ENCODE measurements at places on chromosomes 2 and 18.

DNA sequence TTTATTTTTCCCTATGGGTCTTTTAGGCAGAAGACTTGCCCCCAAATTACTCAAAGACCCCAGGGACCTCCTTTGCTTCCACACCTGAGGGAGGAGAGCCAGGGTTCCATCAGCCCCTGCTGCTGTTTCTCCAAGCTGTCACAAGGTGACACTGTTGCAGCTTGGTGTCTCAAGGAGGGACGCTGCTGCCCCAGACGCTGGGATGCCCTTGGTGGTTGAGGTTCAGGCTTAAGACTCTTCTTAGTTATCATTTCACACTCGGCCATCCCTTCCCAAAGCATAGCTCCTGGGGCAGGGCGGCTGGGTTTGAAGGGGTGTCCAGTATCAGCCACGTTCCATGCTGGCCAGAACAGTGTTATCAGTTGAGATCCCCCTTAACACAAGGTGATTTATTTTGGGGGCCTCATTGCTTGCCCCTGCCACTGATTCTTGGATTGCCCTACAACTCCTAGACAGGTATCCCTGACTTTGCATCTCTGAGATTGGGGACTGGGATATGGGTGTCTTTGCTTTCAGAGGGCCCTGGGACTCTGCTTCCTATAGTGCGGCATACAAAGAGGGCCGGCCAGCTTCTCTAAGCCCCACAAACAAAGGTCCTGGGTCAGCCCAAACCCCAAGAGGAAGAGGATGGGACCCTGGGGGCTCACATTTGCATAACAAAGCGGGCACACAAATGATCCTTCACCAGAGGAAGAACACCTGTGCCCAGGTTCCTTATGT is 22.7 kb downstream of the GPR55 start:
- DNase-seq: peak; percentile 71

- no peak for DNase-seq
Observed at GRCh38 chr18:7876354-7877104, 309.4 kb downstream of the PTPRM start.

- no peak for DNase-seq
Observed at GRCh38 chr2:64447317-64448040, 6.5 kb upstream of the LGALSL start.

DNA sequence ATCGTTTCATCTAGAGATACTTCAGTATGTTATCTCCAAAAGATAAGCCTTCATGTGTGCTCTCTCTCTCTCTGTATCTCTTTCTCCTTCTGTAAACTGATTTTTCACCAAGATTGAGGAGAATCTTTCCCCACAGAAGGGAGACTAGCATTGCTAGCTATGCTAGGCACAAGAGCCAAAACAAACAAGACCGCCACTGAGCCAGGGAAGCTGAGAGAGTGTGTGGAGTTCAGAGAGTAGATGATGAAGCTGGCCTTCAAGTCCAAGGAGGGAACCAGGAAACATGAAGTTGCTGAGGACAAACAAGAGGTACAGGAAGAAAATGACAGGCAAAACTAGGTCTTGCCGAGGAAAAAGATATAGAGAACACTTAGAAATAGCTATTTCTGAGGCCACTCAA is 23.4 kb downstream of the DAPL1 start:
- DNase-seq: no peak

Data from mesenchymal stem cell (in vitro differentiated cells and primary cell).